ENCODE measurements at places on chromosomes 2 and 18.
A peak's percentile ranks its signal among the peaks of the same experiment; 100 is the strongest.

DNA sequence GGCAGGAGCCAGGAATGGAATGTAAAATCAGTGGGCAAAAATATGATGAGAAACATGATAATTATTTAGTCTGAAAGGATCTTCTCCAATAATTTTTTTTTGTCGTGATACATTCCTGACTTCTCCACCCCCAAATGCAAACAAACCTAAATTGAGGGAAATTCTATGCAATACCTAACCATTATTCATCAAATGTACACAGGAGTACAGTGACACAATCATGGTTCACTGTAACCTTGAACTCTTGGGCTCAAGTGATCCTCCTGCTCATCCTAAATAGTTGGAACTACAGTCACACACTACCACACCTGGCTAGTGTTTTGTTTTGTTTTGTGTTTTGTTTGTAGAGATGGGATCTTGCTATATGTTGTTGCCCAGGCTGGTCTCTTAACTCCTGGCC lies 46.5 kb downstream of the RAB10 start:
- no peak for DNase-seq

DNA sequence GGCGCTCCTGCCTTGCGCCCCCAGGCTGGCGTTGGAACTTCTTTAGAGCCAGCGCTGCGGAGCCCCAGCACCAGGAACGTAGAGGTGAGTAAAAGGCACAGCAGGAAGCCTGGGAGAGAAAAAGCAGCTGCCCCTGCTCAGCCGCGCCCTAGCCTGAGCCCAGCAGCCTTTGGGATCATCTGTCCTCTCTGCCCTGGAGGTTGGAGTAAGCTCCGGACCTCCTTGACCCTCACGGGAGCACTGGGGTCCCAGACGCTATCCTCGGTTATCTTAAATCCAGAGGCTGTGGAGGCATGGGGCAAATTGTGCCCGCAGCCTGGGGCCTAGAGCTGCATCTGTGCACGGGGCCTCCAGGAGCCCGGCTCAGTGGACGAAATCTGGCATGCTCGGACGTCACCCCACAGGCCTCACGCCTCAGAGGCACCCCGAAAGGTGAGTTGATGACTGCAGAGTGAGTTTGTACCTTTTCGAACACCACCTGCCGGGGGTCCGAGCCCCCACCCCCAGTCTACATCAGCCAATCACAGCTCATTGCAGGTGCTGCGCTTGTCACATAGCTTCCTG lies 1.6 kb upstream of the SLC66A2 start:
- DNase-seq = no peak

DNA sequence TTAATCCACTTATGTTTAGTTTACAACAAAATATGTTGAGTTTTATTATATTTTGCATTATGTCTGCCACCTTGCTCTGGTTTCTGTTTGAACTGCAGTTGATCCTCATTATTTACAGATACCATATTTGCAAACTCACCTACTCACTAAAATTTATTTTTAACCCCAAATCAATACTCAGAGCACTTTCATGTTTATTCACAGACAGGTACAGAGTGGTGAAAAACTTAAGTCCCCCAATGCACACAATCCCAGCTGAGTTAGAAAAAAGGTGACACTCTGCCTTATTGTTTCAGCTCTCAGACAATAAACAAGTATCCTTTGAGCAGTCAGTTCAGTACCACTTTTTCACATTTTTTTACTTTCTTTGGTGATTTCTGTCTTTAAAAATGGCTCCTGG lies 13.7 kb downstream of the GCG start:
- no peak for DNase-seq

- DNase-seq = no peak
Measured at GRCh38 chr2:196487417-196487816, 152.1 kb upstream of the CCDC150 start.

- DNase-seq = no peak
Measured at GRCh38 chr2:197209246-197209645, 101.3 kb downstream of the ANKRD44 start.

DNA sequence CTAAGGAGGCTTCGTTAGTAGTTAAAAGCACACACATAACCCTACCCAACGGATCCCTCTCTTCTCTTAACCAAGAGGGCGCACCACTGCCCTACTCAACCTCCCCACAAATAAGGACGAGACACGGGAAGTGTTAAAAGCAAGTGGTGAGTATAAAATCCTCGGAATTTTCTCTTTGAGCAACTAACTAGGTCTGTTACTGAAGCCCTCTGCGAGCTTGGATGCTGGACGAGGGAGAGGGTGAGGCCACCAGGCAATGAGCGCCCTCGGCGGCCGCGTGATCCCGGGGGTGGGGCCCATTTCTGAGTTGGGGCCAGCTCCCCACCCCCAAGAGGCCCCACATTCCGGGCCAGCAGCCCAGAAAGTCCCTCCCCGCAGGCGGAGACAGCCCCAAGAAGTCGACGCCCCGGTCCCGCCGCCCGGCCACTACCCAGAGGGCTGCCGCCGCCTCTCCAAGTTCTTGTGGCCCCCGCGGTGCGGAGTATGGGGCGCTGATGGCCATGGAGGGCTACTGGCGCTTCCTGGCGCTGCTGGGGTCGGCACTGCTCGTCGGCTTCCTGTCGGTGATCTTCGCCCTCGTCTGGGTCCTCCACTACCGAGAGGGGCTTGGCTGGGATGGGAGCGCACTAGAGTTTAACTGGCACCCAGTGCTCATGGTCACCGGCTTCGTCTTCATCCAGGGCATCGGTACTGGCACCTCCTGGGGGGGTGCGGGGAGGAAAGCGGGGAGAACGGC lies at the start of gene CYBRD1:
Gene CYBRD1 (plus strand): TSS at position 423 of the 736 bp plus-strand sequence. CDS start 72 bp downstream, at position 495.
- DNase-seq = no peak

GRCh38 chr18:52569492-52569891 lies 229.5 kb downstream of the DCC start:
- no peak for DNase-seq

- DNase-seq = no peak
Measured at GRCh38 chr2:85534881-85535280, 4.1 kb upstream of the MAT2A start.

GRCh38 chr2:98898423-98898841 lies 37.6 kb downstream of the CRACDL start:
- no peak for DNase-seq

GRCh38 chr2:222506230-222506935 lies 82.0 kb downstream of the SGPP2 start:
- no peak for DNase-seq

DNA sequence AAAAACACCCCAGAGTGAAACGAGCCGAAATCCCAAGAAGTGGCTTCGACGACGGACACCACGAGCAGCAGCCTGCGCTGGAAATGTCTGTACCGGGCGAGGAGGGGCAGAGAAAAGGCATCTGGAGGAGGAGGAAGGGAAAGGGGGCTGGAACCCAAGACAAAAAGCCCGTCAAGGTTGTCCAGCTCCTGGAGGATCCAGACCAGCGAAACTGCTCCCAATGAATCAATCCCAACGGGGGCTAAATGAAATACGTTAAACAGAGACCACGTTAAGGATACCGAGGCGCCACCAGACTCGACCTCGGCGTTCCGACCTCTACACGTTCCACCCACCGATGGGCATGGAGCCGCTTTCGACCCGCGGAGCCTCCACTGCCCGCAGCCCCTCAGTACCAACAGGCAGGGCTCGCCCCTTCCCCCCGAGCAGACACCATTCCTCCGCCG lies 400 bp downstream of the CCDC88A start:
- DNase-seq = no peak

DNA sequence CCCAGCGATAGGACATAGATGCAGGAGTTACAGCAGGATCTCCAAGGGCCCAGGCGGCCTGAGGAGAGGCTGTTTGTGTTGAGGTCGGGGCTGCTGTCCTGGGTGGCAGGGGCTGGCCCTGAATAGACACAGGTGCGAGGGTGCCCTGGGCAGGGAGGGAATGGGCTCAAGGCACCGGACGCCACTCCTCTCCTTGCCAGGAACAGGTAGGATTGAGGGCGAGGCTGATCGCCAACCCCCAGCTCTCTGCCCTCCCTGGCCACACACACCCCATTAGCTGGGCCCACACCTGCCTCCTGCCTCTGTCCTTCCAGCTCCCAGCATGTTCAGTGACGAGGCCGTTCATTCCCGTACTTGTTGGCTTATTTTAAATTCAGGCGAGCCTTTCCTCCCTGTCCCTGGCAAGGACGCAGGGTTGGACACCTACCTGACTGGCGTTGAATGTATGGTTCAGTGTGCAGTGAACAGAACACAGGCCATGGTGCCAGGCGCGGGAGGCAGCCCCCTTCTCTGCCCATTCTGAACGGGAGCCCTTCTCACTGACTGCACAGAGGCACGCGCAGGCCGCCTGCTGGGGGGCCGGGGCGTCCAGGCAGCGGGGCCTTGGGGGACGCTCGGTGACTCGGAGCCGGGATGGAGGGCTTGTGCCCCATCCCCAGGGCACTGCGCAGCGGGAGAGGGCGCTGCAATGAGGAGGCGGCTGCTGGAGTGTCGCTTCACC lies 41.3 kb upstream of the SNED1 start:
- DNase-seq = no peak

DNA sequence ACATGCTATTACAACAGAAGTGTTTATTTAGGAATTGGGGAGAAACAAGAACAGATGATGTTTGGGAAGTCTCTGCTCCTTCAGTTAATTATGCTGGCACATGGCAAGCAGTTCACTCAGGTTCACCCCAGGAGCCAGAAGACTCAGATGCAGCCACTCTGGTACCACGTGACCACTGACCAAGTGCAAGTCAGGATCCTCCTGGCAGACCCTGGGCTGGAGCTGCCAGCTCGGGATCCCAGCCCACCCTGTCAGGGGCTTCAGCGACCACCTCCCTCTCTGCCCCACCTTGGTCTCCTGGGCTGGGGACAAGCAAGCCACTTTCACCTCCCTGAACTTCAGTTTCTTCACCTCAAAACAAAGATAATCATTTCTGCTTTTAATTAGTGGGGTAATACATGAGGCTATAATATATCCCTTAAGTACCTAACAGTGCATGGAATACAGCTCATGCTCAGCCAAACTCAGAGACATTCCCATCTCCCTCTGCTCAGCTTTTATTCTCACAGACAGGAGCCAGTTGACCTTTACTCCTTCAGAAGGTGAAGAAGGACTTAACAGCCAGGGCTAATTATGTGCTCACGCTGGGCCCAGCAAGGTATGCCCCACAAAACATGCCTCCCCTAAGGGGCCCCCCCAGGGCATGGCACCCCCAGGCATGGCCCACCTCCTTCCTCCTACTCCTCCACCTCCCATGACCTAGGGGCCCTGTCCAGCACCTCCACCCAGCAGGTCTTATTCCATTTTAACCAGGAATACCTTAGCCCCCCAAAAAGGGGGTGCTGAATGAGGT lies 11.8 kb downstream of the CRACDL start:
- no peak for DNase-seq

DNA sequence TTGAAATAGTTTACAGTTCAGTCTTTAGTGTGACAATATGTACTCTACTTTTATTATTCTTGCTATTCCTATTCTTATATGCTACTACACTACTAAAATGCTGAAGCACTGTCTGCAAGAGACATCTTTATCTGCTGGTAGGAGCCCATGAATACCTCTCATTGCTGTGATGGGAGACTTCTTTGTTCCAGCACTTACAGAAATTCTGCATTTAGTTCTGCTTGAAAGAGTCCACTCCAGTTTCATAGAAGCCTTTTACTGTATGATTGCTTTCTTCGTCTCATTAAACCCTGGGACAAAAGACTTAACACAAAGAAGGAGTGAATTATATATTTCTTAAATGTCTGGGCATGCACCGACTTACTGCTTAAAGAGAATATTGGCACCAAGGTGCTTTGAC lies 272.7 kb downstream of the CD226 start:
- no peak for DNase-seq

DNA sequence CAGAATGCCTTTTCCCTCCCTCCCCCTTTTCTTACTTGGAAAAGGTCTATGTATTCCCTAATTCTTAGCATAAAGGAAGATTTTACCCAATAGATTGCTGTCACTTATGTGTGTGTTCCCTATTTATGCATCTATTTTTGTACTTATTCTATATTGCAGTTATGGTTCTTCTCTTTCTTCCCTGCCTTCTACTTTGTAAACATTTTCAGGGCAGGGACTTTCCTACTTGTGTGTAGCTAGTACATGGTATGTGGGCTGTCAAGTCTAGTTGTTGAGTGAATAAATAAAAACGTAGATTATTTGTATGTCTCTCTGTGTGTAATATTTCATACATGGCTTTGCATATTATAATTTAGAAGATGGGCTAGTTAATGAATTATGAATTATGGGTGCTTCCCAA lies 45.3 kb downstream of the PSMD14 start:
- no peak for DNase-seq

- DNase-seq = no peak
Measured at GRCh38 chr2:204321910-204322751, 223.1 kb upstream of the PARD3B start.

GRCh38 chr2:42859006-42859552 lies 66.7 kb upstream of the HAAO start:
- DNase-seq = peak; percentile 72

GRCh38 chr2:43450617-43451016 lies 145.2 kb downstream of the THADA start:
- DNase-seq = no peak

- no peak for DNase-seq
Measured at GRCh38 chr2:234044157-234044556, 6.3 kb upstream of the SPP2 start.

GRCh38 chr2:239730897-239731296 lies 294.2 kb downstream of the NDUFA10 start:
- no peak for DNase-seq

DNA sequence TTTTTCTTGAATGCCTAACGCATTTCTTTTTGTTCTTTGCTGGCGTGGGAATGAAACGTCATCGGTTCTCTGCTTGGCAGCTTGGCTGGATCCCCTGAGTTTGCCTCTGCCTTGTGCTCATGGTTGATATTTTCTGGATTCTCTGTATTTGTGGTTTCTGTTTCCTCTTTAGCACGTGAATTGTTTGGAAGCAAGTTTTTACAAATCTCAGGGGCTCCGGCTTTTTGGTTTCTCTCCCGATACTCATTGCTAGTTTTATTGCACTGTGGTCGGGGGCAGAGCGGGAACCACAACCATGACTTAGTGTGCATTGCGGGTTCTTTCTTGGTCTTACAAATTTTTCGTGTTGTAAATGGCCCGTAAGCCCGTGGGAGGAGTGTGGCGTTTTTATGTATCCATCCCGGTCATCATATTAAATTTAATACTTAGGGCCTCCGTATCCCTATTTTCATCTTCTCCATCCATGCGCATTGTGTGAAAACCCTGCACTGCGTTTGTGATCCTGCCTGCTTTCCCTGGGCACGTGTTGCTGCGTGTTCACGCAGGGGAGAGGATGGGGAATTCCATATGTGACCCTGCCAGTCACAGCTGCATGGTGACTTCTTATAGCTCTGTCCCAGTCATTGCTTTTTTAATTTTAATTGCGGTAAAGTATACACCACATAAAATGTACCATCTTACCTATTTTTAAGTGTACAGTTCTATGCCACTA lies 9.4 kb downstream of the RAMP1 start:
- no peak for DNase-seq

- no peak for DNase-seq
Measured at GRCh38 chr18:48123324-48123723, 192.9 kb upstream of the SMAD2 start.

- DNase-seq = no peak
Measured at GRCh38 chr2:37365669-37366068, 21.2 kb downstream of the QPCT start.

GRCh38 chr18:50099725-50100407 lies 95.1 kb downstream of the MYO5B start:
- no peak for DNase-seq
